ENCODE measurements at places on chromosomes 5 and 9.

DNA sequence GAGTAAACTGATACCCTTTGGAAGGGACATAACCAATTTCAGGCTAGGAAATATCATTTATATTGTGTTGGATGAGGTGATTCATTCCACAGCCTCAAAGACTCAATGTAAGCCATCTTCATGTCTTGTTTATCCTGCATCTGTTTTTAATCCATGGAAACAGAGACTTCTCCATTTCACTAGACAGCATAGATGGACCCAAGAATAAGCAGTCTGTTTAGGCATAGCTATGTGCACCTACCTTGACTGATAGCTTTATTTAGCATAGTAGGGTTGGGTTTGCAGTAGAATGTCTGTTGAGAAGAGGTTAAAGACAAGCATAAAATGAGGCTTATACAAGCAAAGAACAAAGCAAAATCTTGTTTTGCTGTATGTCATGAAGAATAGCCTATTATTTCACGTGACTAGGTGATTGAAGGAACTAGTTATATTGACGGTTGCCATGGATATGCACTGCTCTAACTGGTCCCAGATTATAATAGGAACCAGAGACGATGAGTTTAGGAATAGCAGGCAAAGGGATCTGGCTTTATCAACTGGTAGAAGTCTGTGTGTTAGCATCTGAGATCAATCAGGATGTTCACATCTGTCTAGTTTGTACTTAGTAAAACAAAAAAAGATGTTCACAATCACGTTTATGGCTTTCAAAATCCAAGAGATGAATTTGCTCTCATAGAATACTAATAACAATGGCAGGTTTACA is 154.8 kb upstream of the KLF9 start:
- no peaks in the 10 kb centered on the region for H3K36me3 ChIP-seq
- 0 out of 2 replicates have a peak, but pooled peaks cover 2% of the 10 kb centered on the region for H3K4me1 ChIP-seq
- H3K27ac ChIP-seq = no peak overlapping the region
- no peaks in the 10 kb centered on the region for H3K27me3 ChIP-seq

DNA sequence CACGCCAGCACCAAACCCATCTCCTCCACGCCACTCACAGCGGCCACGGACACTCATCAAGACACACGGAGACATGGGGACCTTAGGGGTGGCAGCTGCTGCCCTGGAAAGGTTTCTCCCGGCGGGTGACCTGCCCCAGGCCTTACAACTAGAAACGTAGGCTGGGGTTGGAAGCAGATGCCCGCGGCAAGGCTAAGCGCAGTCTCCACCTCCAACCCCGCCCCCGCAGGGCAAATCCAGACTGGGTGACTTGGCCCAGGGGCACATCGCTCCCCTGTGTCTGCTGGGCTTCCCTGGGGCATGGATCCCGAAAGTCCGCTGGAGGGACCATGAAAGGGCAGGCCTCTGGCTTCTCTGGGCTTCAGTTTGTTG is 12.0 kb upstream of the ASS1 start:
- peaks cover 2% of the 10 kb centered on the region for H3K27me3 ChIP-seq
- no peaks in the 10 kb centered on the region for H3K36me3 ChIP-seq
- no peak overlapping the region for H3K27ac ChIP-seq
- H3K4me1 ChIP-seq = peaks cover 4% of the 10 kb centered on the region
- peak overlapping the region; percentile 25 for H3K4me3 ChIP-seq

GRCh38 chr5:135594416-135594960 is 15.7 kb upstream of the CXCL14 start:
- no peak overlapping the region for H3K27ac ChIP-seq
- no peaks in the 10 kb centered on the region for H3K27me3 ChIP-seq

DNA sequence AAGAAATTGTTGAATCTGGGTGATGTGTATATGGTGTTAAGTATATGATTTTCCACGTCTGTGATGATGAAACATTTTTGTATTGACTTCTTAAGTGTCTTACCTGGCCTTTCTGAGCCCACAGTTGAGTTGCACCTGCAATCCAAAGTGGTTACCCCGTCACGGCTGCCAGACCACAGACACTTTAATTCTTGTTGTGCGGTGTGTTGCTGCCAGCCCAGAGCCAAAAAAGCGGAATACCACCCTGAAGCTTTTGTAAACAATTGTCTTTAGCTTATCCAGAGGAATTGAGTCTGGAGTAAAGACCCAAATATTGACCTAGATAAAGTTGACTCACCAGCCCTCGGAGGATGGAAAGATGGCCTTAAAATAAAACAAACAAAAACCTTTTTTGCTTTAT is 35.1 kb downstream of the MTAP start:
- H3K36me3 ChIP-seq = peaks cover 23% of the 10 kb centered on the region
- DNase-seq = no peak
- H3K27me3 ChIP-seq = no peaks in the 10 kb centered on the region

- H3K27ac ChIP-seq = no peak overlapping the region
- no peaks in the 10 kb centered on the region for H3K27me3 ChIP-seq
- no peak for DNase-seq
- H3K36me3 ChIP-seq = peaks cover 2% of the 10 kb centered on the region
- H3K4me1 ChIP-seq = no peaks in the 10 kb centered on the region
These were observed 5.3 kb downstream of the CDKN2AIPNL start for GRCh38 chr5:134406390-134406789.

DNA sequence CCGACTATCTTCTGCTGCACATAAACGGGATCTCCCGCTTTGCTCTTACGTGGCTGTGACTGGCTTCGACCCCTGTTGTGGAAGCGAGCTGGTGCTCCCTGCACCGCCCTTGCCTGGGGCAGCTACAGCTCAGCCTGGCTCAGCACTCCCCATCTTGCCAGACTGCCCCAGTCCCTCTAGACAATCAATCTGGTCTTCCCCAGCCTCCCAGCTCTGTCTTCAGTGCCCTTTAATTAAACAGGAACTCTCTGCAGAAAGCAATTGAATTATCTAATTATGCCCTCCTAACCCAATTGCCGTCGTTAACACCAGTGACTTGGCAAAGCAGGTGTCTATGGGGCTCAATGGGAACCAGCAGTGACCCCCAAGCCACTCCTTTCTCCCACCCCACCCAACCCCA is 18.9 kb upstream of the NTNG2 start:
- no peak overlapping the region for H3K4me3 ChIP-seq
- no peak for DNase-seq
- no peaks in the 10 kb centered on the region for H3K27me3 ChIP-seq
- peaks cover 3% of the 10 kb centered on the region for H3K4me1 ChIP-seq
- H3K27ac ChIP-seq = no peak overlapping the region
- H3K36me3 ChIP-seq = no peaks in the 10 kb centered on the region

DNA sequence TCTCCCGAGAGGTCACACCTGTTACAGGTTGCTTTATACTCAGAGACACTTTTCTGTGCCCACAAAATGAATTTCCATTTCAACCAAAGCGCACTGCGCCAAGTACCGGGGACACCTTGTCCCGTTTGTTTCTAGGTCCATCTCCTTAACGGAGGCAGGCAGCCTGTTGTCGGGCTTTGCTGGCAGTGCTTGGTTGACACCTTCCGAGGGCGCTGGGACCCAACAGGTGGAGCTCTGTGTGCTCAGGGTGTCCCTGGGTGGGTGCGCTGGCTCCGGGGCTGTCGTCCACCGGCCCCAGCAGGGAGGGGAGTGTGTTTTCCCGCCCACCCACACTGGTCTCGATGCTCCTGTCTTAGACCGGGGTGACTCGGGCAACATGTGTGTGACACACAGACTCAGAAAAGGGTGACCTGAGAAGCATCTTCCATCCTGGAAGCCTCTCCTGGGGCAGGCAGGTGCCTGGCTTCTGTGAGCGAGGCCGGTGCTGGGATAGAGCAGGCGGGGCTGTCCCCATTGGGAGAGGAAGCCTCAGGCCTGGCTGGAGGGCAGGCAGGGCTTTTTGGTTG is 8.5 kb downstream of the RNU6ATAC start:
- H3K27ac ChIP-seq = no peak overlapping the region
- DNase-seq = no peak
- no peaks in the 10 kb centered on the region for H3K27me3 ChIP-seq
- H3K4me3 ChIP-seq = no peak overlapping the region

DNA sequence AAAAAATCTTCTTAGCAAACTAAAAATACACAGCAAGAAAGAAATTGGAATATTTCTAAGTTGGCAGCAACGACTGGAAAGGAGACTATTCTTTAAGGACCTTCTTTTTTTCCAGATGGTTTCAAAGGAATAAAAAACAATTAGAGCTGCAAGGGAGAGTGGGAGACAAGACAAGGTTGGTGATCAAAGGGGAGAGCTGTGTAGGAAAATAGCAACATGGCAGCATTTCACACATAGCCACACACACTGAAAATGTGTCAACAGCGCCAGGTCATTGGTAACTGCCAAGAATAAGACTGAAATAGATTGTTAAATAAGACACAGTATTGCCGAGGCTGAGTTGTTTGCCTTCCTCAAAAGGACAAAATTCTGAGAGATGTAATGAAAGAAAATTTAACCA is 88.1 kb upstream of the TLE1 start:
- H3K27ac ChIP-seq = no peak overlapping the region
- H3K4me1 ChIP-seq = no peaks in the 10 kb centered on the region
- H3K27me3 ChIP-seq = no peaks in the 10 kb centered on the region
- no peak overlapping the region for H3K4me3 ChIP-seq
- no peaks in the 10 kb centered on the region for H3K36me3 ChIP-seq
- DNase-seq = no peak

DNA sequence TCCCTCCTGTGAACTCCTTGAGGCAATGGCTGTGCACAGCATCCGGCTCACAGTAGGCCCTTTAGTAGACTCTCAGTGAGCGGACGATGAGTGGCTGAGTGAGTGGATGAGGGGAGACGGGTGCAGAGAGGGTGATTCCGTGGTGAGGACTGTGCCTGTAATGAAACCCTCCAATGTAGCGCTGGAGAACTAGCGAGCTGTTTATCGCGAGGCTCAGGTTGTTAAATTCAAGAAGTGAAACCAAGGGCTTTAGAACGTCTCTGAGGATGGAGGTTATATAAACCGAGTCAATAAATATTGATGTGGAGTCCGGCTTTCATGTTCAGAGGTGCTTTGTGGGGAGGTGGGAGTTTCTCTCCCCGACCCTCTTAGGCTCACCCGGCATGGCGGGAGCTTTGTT is 53.2 kb downstream of the NSG2 start:
- no peaks in the 10 kb centered on the region for H3K36me3 ChIP-seq
- H3K27ac ChIP-seq = no peak overlapping the region
- H3K4me1 ChIP-seq = no peaks in the 10 kb centered on the region

GRCh38 chr9:86354818-86355309 is 654 bp upstream of the TUT7 start:
- no peaks in the 10 kb centered on the region for H3K4me1 ChIP-seq
- H3K4me3 ChIP-seq = peak overlapping the region; percentile 60
- H3K36me3 ChIP-seq = no peaks in the 10 kb centered on the region

GRCh38 chr9:84758817-84759216 is 89.3 kb downstream of the NTRK2 start:
- H3K4me1 ChIP-seq = no peaks in the 10 kb centered on the region
- H3K36me3 ChIP-seq = no peaks in the 10 kb centered on the region
- no peak overlapping the region for H3K27ac ChIP-seq

DNA sequence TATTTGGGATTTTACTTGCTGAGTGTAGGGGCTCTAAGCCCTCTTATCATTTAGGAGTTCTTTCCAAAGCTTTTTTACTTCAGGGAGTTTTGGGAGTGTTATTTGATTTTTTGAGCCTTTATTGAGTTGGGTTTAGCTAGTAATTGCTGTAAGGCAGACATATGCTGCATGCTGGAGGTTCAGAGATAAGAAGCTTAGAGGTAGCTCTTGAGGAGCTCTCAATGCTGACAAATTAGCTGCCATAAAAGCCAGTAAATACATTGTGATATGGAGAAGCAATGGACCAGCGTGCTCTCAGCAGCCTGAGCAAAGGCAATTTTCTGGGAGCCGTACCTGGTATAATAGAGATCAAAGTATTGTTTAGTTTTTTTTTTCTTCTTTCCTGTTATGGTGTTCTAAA is 11.6 kb downstream of the ARHGEF28 start:
- no peaks in the 10 kb centered on the region for H3K4me1 ChIP-seq
- no peak overlapping the region for H3K27ac ChIP-seq
- no peaks in the 10 kb centered on the region for H3K36me3 ChIP-seq
- no peaks in the 10 kb centered on the region for H3K27me3 ChIP-seq

- H3K4me3 ChIP-seq = no peak overlapping the region
- no peaks in the 10 kb centered on the region for H3K36me3 ChIP-seq
- H3K27ac ChIP-seq = no peak overlapping the region
- peaks cover 3% of the 10 kb centered on the region for H3K4me1 ChIP-seq
These were observed 265.1 kb downstream of the ARL15 start for GRCh38 chr5:54045077-54045792.

DNA sequence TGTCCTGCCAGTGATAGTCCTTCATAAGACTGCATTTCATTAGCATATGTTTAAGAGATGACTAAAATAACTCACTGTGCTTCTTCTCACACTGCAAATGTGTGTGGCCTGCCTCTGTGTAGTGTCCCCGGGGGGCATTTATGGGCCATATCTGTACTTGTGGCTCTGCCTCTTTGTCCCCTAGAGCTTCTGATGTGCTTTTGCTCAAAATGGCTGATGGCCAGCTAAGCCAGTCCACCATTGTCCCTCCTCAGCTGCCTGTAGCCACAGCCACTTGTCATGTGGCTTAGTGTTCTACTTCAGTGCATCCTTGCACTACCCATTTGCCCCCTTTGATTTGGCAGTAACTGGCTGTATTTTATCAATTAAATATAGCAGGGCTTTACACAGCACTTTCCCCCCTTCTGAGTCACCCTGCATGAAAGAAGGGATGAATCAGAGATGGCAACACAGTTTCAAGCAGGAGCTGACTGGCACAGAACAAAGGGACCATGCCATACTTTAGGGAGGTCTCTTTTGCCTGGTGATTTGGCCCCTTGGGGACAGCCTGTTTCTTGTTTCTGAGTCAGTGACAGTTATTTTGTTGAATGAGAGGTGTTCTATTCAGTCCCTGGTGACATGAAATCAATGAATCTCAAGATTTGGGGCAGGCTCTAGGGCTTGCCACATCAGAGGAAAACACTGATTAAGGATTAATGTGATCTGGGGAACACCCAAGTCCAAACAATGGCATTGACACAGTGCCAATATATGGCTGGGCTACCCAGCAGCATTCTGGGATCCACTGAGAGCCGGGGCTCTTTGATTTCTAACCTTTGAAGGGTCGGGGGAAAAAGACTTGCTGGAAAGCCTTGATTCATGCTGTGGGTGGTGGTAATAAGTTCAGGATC is 245.5 kb downstream of the SMARCA2 start:
- H3K4me3 ChIP-seq = no peak overlapping the region
- H3K27me3 ChIP-seq = no peaks in the 10 kb centered on the region
- no peaks in the 10 kb centered on the region for H3K4me1 ChIP-seq
- peaks cover 2% of the 10 kb centered on the region for H3K36me3 ChIP-seq
- H3K27ac ChIP-seq = no peak overlapping the region
- DNase-seq = no peak

- H3K27ac ChIP-seq = no peak overlapping the region
- peaks cover 5% of the 10 kb centered on the region for H3K4me1 ChIP-seq
- H3K36me3 ChIP-seq = no peaks in the 10 kb centered on the region
- H3K27me3 ChIP-seq = 0 out of 2 replicates have a peak, but pooled peaks cover 2% of the 10 kb centered on the region
- H3K4me3 ChIP-seq = peak overlapping the region; percentile 51
- no peak for DNase-seq
These were observed 774 bp upstream of the ADAMTS16 start for GRCh38 chr5:5139336-5139776.

DNA sequence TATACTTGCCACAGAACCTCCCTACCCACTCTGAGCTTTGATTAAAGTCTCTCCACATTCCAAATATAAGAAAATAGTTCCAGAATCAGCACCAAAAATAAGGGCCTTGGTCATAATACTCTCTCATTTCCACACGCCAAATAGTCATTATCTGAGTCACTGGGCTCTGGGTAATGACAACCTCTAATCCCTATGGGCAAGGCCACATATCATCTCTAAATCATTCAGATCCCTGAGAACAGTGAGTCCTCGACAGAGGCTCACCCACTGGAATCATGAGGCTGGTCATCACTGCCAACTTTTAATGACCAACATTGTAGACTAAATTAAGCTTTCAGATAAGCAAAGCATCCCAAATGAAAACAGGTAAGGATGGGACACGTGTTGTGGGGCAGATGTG is 28.1 kb downstream of the FAM114A2 start:
- no peaks in the 10 kb centered on the region for H3K27me3 ChIP-seq
- H3K27ac ChIP-seq = no peak overlapping the region
- no peak overlapping the region for H3K4me3 ChIP-seq
- no peak for DNase-seq

All from iPS DF 6.9 (cell line).